ENCODE measurements at places on chromosomes 16 and 17.

DNA sequence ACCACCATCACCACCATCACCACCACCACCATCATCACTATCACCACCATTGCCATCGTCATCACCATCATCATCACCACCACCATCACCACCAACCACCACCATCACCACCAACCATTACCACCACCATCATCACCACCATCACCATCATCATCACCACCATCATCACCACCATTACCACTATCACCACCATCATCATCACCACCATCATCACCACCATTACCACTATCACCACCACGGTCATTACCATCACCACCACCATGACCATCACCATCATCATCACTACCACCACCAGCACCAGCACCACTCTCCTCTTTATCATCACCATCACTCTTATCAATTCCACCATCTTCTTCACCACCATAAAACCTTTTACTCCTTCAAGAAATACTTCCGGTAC, 1.1 kb upstream of the TMEM114 start:
- no peak for DNase-seq

DNA sequence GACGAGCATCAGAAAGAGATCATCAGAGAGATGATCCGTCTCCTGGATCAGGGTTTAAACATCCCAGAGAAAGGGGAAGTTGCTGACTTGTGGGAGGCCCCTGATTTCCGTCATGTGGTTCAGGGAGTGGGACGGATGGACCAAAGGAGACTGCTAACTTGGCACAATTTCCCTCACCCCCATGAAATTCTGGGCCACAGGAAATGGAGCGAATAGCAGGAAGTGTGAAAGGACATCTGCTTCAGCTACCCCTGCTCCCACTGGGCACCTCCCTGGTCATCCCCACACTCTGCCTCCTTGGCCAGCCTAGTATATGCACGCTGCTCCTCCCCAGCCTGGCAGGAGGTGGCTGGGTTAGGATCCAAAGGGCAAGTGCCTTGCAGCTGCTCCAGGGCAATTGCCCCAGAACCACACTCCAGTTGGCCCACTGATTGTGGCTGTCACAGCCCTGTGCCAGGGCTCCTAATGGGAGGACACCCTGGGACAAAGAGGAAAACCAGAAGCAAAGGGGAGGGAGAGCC, 1.3 kb downstream of the ARRB2 start:
- no peak for DNase-seq

DNA sequence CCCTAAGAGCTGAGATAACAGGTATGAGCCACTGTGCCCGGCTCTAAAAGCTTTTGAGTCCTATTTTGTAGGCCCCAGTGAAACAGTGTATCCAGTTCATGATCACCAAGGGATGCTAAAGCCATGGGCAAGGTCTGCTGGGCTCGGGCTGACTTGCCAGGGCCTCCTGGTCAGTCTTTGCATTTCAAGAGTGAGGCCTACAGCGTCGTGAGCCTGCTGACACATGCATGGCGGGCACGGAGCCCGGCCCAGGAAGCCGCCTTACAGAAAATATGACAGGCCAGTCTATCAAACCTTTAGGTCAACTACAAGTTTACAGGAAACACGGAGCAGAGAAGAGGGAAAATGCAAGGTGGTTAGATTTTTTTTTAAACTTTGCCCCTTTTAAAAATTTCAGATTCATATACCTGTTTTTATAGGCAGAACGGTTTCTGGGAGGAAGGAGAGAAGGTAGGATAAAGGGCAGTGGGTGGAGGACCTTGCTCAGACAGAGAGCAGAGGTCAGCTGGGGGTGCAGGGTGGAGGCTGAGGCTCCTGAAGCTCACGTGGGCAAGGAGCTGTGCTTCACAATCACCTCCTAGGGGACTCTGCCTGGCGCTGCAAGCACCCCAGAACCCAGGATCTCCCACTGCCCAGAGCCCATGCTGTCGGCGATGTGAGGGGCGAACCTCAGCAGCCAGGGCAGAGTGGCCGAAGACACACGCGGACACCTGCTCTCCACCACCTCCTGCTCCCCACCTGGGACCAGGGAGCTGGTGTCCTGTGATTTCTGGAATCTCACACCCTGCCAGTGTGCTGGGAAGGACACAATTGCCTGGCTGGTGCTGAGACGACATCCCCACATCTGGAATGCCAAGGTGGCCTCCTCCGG, 21.3 kb downstream of the C16orf95 start:
- DNase-seq, result no peak

DNA sequence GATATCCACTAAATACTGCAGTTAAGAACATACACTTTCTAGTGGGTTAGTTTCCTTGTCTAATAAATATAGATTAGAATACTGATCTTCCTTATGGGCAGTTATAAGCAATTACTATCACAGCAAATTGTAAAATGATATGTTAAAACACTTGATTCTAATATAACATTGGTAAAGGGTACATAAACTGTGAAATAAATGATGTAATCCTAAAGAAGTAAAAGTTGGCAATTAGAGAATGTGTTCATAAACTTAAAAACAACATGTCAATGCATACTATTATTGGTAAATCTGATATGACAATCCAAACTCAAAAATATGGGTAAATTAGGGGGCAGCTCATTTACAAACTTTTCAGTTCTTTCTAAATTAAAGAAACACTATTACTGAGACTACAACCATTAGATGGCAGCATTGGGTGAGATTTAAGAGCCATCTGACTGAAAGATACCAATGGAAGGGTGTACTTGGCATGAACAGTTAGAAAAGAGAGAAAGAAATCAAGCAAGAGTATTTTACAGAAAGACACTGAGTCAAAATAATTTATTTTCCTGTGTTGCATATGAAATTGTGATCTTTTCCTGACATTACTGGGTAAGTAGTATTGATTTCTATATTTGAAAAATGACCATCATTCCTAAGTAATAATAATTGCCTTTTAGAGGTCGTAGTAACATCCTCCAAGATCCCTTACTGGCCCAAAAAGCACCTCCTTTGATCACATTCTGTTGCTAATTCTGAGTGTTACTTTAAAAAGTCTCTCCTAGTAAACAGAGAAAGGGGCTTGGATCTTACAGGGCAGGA, 119.6 kb downstream of the SPAG9 start:
- peak; percentile 47 for DNase-seq

DNA sequence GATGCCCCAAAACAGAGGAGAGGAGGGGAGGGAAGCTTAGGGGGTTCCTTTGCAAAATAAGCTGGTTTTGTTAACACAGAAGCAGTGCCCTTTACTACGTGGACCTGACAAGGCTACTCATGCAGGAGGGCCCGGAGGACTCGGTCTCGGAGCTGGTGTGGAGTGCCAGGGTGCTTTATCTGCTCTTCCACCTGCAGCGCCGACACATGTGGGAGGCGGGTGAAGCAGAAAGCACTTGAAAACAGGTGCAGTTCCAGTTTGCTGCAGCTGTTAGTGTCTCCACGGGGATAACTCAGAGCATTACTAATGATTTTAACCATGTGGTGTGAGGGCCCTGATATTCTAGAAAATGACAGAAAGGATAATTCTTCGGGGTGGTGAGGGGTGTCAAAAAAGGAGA, 35.0 kb upstream of the MNT start:
- no peak for DNase-seq

DNA sequence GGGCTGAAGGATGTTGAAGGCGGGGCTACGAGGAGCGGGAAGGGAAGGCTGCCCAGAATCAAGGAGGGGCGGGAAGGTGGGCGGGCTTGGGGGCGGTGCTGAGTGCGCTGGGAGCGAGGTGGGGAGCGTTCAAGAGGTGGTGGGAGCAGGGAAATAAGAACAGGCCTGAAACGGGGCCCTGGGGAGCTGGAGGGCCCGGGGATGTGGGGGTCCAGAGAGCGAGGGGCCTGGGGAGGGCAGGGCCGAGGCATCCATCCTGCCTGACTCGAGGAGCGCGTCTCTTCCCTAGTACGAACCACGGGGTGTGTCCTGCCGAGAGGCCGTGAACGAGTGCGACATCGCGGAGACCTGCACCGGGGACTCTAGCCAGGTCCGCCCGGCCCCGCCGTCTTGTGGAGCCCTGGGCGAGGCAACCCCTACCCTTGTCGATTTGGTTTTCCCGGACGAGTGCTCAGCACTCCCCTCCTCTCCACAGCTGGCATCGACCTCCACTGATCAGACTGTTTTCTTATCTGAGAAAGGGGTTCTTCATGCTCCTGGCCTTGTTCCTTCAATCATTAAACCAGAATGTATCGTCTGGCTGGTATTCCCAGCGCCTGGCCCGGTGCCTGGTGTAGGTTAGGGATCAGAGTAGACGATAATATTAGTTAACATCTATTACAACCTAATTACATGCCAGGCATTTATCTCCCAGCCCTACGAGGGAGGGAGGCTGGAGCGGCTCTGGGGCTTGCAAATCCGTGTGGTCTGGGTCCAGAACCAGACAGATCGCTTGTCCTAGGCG, 17.2 kb downstream of the ADAM11 start:
- DNase-seq, result peak; percentile 97

- DNase-seq, result no peak
These were observed 136.0 kb upstream of the C17orf78 start for GRCh38 chr17:37239690-37240334.

DNA sequence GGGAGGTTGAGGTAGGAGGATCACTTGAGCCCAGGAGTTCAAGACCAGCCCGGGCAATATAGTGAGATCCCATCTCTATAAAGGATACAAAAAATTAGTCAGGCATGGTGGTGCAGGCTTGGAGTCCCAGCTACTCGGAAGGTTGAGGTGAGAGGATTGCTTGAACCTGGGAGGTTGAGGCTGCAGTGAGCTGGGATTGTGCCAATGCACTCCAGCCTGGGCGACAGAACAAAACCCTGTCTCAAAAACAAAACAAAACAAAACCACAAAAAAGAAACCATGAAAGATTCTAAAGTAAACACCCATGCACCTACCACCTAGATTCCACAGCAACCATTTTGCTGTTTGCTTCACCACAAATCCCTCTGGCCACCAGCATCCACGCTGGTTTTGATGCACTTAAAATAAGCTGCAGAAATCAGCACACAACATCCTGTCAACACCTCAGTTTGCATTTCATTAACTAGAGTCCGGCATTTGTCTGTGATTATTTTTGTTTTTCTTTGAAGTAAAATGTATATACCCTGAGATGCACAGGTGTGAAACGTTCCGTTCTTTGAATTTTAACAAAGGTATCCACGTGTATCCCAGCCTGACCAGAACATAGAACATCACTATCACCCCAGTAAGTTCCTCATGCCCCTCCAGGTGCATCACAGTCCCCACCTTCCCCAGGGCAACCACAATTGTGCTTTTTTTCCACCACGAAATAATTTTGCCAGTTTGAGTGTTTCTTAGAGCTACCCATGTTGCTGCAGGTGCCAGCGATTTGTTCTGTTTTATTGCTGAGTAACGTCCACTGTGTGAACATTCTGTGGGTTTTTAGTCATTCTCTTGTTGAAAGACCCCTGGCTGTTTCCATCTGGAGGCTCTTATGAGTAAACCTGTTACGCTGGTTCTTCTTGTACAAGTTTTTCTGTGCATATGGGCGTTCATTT, 191.5 kb downstream of the SEC14L1 start:
- DNase-seq, result no peak

- no peak for DNase-seq
These were observed 34.3 kb upstream of the RPRML start for GRCh38 chr17:47013341-47013740.

DNA sequence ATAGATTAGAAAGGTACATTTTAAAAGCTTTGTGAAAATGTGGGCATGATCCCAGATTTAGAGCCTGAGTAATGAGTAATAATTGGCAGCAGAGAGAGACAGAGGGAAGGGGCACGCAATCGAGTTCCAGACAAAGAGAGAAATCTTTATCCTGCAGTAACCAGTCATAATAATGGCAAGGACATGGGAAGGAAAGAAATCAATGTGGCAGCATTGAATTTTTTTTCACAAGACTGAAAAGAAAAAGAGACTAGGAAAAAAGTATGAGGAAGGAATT, 790.8 kb upstream of the SOX9 start:
- DNase-seq, result no peak

DNA sequence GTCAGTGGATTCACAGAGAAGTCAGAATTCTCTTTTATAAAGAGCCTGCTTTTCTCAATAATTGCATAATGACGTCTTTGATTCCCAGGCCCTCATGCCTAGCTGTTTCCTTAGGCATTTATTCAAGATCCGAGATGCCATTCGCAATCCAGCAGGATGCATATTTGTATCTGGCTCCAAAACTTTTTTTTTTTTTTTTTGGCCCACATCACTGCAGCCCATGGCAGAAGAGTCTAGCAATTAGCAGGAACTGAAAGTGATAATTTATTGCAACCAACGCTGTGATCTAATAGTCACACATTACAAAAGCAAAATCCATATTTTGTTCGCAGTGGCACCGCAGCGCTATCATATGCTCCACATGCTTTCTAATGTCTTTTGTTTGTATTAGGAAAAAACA, 503.4 kb downstream of the MAF start:
- no peak for DNase-seq

GRCh38 chr16:53599548-53599947, 96.5 kb upstream of the AKTIP start:
- DNase-seq, result no peak

GRCh38 chr16:56932721-56933619, 1.0 kb downstream of the HERPUD1 start:
- DNase-seq, result peak; percentile 67

DNA sequence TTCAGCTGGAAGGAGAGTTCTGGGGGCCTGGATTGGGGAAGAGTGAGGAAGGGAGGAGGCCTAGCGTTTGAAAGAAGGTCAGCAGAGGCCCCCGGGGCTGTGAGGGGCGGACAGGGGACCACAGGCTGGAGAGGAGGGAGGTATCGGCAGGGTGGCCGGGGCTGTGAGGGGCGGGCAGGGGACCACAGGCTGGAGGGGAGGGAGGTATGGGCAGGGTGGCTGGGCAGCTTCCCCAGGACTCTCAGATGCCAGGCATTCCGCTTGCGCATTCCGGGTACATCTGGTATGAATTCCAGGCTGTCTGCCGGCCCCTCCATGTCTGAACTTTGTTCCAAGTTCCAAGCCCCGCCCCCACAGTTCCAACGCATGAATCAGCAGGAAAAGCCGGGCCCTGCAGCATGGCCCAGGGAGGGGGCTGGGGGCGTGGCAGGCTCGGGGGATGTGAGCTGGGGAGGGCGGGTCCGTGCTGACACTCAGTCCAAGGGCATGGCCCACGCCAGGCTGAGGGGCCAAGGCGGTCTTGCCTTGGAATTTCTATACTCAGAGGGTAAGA, 4.3 kb upstream of the TLCD2 start:
- DNase-seq, result peak; percentile 93

DNA sequence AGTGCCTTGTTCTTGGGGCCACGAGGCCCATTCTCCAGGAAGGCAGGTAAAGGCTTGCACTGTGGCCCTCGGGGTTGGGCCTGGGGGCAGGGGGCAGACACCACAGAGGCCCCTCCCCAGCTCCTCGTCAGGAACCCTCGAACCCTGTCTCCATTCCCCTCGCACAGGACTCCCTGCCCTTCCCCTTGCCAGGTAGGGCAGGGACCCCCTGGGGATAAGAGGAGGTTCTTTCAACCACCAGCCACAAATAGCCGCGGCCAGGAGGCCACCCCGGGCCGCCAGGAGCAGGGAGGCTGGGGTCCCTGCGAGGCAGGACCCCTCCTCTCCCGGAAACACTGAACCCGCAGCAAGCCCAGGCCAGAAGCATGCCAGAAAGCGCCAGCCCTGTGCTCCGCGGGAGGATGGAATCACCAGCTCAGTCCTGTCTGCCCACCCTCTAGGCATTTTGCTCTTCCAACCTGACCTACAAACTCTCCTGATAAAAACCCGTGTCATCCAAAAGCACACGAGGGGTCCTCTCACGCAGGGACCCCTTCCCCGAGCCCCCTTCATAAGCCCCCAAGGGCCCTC, 45.6 kb downstream of the SLC47A1 start:
- DNase-seq, result no peak

All from LoVo (cell line).